Putamen (tissue), 1 donor: ENCODE measurements at places on chromosomes 11 and 22.

GRCh38 chr22:17964156-17964555, 60.2 kb downstream of the MICAL3 start:
- no peak for DNase-seq

- no peak for DNase-seq
Measured at GRCh38 chr11:17649696-17650095, 69.7 kb upstream of the MYOD1 start.

GRCh38 chr11:111414936-111415335, 35.9 kb upstream of the POU2AF1 start:
- DNase-seq, result no peak

GRCh38 chr11:42043312-42043711, 583.9 kb upstream of the LRRC4C start:
- DNase-seq, result no peak

GRCh38 chr22:45645526-45646414, 25.9 kb upstream of the ATXN10 start:
- DNase-seq, result peak; percentile 16

DNA sequence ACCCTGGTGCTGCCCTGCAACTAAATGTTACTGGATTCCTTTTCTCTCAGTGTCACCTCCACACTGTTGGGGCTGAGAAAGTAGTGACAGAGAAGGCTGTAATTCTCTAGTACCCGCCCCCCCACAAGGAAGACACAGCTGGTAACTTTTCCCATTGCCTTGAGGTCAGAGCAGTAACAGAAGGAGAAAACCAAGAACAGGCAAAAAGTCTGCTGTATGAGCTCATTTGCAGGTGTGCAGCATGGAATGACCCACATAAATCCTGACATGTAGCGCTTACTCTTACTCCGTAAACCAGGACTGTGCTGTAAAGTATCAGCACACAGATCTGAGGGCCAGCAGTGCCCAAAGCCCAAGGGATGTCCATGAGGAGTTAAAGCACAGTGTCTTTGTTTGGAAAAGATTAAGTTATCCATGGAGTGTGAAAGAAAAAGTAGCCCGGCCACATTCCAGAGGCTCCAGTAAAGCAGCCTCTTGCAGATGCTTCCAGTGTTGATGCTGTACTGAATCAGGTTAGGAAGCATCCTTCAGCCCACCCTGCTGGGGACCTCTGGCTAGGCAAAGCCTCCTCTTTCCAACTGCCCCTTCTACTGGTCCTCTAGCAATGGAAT, 120.7 kb downstream of the PLEKHA7 start:
- DNase-seq, result no peak

GRCh38 chr11:95853138-95853537, 62.8 kb downstream of the CEP57 start:
- DNase-seq, result no peak

DNA sequence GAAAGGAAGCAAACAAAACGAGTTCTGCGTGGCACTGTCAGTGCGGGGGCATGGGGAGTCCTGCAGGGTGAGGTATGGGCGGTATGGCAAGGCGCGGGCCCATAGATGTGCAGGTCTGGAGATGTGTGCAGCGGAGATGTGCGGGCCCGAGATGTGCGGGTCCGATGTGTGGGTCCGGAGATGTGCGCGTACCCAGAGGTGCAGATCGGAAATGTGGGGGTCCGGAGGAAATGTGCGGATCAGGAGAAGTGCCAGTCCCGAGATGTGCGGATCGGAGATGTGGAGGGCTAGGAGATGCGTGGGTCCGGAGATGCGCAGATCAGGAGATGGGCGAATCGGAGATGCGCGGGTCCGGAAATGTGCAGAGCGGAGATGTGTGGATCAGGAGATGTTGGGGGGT, 35.9 kb downstream of the CDPF1 start:
- DNase-seq, result no peak

DNA sequence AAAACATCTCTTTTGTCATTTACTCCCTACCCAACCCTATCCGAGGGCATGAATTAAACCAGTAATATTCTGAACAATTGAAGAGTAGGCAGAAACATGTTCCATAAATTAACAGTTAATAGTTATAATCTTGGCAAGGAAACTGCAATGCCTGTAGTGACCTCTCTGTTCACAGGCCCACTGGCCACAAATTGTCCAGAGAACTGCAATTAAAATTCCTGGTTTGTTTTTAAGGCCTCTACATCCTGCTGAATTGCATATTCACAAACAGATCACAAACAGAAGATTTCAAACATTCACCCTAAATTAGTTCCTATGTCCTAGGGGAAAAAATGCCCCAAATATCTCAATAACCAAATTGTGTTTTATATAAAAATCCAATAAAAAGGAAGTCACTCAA, 143.2 kb upstream of the TRPC6 start:
- DNase-seq, result no peak

GRCh38 chr11:86230921-86231434, 13.6 kb upstream of the EED start:
- DNase-seq, result no peak

GRCh38 chr11:6531267-6531752, 34.2 kb downstream of the DNHD1 start:
- DNase-seq, result peak; percentile 40

DNA sequence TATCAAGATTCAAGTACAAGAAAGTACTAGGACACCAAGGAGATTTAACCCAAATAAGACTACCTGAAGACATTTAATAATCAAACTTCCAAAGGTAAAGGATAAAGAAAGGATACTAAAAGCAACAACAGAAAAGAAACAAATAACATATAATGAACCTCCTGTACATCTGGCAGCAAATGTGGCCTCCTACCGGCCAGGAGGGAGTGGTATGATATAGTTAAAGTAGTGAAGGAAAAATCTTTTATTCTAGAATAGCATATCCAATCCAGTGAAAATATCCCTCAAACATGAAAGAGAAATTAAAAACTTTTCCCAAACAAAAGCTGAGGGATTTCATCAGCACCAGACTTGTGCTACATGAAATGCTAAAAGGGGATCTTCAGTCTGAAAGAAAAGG, 104.7 kb upstream of the GUCY1A2 start:
- no peak for DNase-seq

DNA sequence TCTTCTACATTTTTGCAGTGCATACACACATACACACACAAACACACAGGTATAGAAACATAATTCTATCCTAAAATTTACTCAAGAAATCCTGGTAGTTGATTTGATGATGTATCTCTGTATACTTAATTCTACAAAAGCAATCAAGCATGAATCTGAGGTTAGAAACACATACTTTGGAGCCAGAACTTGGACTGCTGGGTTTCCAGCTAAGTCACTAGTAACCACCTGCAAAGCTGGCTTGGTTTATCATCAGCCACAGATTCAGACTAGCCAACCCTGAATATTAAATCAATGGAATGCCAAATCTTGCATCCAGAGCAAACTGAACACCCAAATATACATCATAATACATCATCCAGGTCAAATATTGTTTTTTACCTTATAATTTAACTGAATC, 24.8 kb upstream of the POU2AF2 start:
- no peak for DNase-seq

DNA sequence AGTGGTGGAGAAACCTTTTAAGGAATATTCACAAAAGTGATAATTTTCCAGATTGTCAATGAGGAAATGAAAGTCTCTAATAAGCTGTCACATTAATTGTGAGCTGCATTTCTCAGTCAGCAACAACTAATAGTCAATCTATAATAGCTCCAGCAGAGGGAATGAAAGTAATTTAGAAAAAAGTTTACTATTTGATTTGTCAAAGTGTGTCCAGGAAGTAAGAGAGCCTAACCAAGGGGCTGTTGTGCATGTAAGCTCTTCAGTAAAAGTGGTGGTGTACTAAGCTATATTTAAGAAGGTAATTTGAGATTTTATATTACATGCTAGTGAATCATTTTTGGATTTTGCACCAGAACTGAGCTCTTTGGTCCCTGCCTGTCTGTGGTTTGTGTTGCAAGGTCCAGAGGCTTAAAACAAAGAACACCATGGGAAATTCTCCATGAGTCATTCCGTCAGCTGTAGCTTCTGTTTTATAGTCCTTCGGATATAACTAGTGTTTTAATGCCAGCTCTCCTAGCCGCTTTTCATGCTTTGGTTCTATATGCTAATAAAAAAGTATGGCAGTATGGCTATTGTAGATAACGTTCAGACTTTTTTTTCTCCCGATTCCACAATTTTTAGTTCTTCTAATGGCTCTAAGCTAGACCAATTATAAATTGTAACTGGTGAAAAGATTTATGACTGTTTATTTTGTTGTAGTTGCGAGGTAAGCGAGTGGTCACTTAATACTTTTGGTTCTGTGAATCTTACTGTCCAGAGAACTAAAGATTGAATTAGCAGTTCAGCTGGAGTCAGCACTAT, 64.6 kb downstream of the ARHGEF12 start:
- no peak for DNase-seq

GRCh38 chr22:43228330-43228729, 41.4 kb upstream of the TTLL12 start:
- DNase-seq, result no peak

GRCh38 chr11:95711162-95711944, 78.2 kb downstream of the FAM76B start:
- DNase-seq, result no peak

GRCh38 chr11:71451596-71452198, 1.3 kb upstream of the NADSYN1 start:
- no peak for DNase-seq

DNA sequence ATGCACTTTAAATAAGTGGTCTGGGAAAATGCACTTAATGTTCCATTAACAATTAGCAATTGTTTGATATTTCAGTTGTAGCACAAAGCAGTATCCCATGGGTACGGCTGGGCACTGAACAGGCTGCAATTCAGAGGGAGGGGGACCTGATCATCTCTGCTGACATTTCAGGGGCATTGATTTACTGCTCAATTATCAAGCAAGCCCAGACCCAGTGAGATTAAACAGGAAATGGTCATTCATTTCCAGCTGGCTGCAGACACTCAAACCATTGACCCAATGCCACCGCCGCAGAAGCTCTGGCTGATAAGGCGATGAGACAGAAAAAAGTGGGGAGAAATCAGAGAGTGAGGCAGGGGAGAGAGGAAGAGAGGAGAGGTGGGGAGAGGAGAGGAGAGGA, 1.2 kb downstream of the GPR83 start:
- DNase-seq, result no peak

GRCh38 chr11:78241475-78241874, 52.8 kb downstream of the USP35 start:
- DNase-seq, result no peak

GRCh38 chr22:50423956-50424355, 50.9 kb downstream of the SBF1 start:
- DNase-seq, result no peak

DNA sequence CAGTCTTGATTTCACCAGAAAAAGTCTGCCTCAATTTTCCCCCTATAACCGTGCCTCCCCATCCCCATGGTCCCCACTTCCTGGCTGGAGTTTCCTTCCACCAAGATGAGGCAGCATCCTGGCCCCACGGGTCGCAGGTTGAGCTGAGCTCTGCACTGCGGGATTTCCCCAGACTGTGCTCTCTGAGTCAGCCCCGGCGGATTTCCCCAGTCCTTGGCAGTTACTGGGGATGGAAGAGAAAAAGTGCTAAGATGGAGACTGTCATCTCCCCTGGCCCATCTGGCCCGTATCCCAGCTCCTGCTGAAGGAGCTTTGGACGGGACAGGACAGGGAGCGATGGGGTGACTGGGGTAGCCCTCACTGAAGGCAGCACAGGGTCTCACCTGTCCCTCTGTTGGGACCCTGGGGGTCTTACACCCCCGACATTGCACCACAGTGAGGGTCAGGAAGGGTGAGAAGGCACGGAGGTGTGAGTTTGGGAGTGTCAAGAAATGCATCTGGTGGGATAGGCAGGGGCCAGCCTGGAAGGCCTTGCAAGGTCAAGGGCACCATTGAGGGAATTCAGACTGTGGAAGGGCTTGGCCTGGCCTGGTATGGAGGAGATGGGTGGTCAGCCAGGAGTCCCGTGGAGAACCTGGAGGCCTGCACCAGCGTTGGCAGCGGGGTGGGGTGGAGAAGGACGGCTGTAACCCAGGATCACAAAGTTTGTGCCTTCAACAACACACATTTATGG, 36.5 kb downstream of the NADSYN1 start:
- no peak for DNase-seq

DNA sequence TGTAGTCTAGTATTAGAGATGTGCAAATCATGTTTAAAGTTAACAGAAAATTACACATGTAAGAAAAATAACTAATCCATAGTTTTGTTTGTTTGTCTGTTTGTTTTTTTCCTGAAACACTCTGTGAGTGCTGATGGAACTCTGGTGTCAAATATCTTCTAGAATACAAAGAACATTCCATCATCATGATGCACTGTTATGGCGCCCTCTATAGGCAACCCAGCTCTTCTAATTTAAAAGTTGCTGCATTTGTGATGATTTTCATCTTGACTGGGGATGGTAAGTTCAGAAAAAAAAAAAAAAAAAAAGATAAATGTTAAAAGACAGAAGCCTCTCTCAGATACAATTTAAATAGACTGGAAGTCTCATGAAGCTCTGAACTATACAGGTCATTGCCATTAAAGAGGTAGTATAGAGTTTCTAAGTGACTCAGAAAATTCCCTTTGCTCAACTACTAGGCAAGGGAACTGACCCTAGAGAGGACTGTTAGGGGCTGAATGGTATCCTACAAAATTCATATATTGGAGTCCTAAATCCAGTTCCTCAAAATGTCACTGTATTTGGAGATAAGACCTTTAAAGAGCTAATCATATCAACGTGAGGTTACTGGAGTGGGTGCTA, 597.2 kb upstream of the ANO3 start:
- no peak for DNase-seq

GRCh38 chr11:21806947-21807346, 385.9 kb upstream of the ANO5 start:
- no peak for DNase-seq

GRCh38 chr22:26806445-26807175, 149.2 kb downstream of the MIAT start:
- no peak for DNase-seq

- no peak for DNase-seq
Measured at GRCh38 chr11:1839204-1839923, 583 bp downstream of the TNNI2 start.

DNA sequence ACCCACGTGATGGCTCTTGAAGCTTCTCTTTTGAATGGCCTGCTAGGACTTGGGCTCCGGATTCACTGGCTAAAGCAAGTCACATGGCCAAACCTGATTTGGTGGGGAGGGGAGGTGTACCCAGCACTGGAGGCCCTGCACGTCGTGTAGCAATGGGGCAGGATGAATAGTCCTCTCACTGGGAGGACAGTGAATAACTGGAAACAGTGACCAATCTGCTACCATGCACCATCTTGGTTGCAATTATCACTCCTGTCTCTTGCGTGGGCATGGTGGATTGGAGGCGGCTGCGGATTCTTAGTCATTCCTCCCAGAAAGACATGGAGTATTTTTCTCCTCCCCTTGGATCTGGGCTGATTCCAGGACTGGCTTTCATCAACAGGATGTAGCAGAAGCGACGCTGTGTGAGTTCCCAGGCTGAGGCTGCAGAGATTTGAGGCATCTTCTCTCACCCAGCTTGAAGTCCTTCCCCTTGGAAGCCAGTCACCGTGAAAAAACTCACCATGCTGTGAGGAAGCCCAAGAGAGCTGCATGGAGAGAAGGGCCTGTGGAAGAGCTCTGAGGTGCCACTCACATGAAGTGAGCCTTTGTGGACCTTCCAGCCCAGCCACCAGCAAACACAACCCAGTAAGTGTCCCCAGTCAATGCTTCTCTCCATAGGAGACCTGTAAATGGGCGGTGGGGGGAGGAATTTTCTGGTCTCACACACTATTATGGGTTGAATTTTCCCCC, 70.4 kb downstream of the IGLL1 start:
- DNase-seq, result no peak
